HuH-7 (cell line): ENCODE measurements at places on chromosomes 6 and 20.

- DNase-seq: no peak
These were observed 142.0 kb upstream of the PMEPA1 start for GRCh38 chr20:57851796-57852195.

DNA sequence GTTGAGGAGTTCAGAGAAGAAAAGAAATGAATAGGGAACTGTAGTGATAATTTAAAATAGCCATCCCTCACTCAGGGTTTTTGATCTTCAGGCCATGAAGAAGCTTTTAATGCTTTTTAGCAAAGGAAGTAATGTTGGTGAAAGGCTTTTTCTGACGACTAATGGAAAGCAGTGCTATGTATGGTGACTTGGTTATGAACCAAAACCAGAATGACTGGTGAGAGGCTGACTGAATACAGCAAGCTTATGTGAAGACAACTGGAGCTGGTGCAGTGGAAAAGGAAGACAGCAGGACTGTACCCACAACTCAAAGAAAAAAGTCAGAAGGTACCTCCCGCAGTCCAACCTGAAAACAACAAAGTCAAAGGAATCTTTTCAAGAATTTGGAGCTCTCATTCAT is 118.8 kb downstream of the PRDM1 start:
- DNase-seq: no peak

GRCh38 chr20:45058168-45058850 is 42.6 kb downstream of the KCNS1 start:
- no peak for DNase-seq

- no peak for DNase-seq
These were observed 9.0 kb downstream of the LRP11 start for GRCh38 chr6:149855040-149855654.

DNA sequence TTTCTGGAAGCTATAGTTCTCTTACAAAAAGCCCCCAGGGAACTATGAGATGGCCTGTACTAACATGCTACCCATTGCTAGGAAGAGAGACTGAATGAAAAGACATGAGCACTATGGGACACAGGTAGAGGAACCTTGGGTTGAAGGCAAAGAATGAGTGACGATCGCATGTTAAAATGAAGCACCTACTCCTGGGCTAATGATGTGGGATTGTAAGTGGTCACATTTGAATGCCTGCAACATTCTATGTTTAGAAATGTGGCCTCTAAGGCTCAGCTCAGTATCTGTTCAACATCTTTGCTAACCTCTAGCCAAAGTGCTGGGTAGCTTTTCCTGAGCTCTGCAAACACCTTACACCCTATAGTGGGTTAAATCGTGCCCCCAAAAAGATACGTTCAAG is 5.2 kb upstream of the ZC3H12D start:
- no peak for DNase-seq

DNA sequence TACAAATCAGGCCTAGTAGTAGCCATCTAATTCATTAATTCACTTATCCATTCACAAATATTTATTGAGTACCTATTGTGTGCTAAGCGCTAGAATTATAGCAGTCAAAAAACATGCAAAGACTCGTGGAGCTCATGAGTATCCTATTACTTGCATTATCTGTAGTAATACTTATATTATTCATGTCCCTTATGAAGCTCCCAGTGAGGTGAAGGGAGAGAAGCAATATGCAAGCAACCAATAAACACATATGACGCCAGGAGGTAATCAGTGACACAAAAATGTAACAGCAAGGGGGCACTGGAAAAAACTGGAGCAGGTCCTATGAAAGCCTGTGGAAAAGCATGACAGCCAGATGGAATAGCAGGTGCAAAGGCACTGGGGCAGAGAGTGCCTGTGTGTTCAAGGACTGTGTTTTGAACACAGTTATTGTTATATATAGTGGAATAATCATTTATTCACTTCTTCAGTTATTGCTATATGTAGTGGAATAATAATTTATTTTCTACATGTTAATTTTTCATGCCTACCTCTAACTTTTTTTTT is 109.5 kb downstream of the KIF13A start:
- no peak for DNase-seq

DNA sequence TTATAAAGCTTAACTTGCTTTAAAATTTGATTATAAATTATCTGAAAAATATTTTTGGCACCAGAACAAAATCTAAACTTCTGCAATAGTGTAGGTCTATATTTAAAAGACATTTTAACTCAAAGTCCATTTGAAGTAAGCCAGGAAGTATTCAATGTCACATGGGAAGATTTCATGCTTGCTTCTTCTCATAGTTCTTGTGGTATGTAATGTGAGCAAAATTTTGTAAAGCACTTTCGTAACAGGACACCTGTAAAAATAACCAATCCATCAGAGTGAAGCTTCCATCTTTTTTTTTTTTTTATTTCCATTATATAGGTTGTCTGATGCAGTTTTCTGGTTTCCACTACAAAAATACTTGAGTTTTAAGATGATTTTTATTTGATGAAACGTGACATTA is 386.1 kb downstream of the LAMA2 start:
- DNase-seq: no peak

- no peak for DNase-seq
These were observed 124.7 kb downstream of the IRF4 start for GRCh38 chr6:516213-516612.
